Peyer's patch (tissue), 4 donors: ENCODE measurements at places on chromosomes 3 and 15. TPM values are rescaled to one million over a fixed set of nuclear protein-coding genes. Genes with fewer than 3 reads are reported as not detected.

Gene RMDN3
- total RNA-seq: 76.2 TPM

DNA sequence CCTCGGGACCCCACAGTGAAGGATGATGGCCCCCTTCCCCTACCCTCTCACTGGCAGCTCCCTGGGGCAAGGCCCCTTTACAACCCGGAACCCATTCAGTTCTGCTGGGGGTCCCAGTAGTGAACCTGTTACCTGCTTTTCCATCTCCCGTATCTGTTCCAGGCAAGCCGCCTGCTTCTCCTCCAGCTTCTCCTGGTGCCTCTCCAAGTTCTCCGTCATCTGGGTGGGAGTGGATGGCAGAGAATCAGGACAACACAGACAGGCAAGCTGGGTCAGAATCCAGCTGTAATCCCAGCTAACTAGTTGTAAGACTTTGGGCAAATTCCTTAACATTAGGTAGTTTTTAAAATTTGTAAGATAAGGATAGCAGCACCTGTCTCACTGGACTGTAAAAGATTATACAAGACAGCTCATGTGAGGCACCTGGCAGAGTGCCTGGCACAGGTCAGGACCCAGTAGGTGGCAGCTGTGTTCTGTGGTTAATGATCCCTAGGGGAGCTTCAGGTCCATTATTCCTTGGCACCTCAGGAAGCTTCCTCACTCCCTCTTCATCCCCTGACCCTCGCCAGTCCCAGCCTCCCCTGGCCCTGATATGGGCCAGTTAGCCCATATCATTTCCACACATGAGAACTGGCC, 6.4 kb upstream of the ANKRD63 start:
- no peaks in the 10 kb centered on the region for H3K36me3 ChIP-seq
- no peaks in the 10 kb centered on the region for H3K4me1 ChIP-seq
- peak; percentile 77 for DNase-seq
- H3K4me3 ChIP-seq: no peak overlapping the region
- no peak overlapping the region for H3K27ac ChIP-seq

Gene IL5RA
- not detected for total RNA-seq

Gene CCR8
- total RNA-seq: not detected

DNA sequence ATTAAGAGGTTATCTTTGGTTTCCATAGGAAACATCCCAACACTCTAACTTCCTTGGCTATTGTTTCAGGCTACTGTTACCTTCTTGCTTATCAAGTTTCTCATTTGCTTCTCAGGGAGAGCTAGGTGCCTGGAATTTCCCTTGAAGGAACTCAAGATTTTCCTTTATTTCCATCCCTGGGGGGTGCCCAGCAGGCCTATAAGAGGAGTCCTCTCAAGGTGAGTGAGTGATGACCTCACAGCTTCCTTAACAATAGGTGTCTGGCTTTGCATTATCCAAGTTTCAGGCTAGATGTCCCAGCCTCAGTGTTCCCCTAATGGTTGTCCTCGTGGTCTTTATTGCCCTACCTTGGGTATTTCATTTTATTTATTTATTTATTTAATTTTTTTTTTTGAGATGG, 12.1 kb upstream of the CTSH start:
- no peak for DNase-seq
- H3K4me3 ChIP-seq: no peak overlapping the region
- peaks cover 3% of the 10 kb centered on the region for H3K4me1 ChIP-seq
- H3K27ac ChIP-seq: no peak overlapping the region

Gene LRRC2
- total RNA-seq: 0.95 TPM

GRCh38 chr15:76905855-76906254, 715 bp upstream of the SCAPER start:
- H3K27ac ChIP-seq: peak overlapping the region; percentile 86
- H3K4me1 ChIP-seq: no peaks in the 10 kb centered on the region
- no peaks in the 10 kb centered on the region for H3K36me3 ChIP-seq
- DNase-seq: no peak
- peak overlapping the region; percentile 75 for H3K4me3 ChIP-seq
